Dermis blood vessel endothelial cell (primary cell): ENCODE measurements at places on chromosomes 16 and 17. TPM values are rescaled to one million over a fixed set of nuclear protein-coding genes. Genes with fewer than 3 reads are reported as not detected.

GRCh38 chr17:3886776-3887175 is 6.1 kb downstream of the CAMKK1 start:
- peak; percentile 34 for DNase-seq

DNA sequence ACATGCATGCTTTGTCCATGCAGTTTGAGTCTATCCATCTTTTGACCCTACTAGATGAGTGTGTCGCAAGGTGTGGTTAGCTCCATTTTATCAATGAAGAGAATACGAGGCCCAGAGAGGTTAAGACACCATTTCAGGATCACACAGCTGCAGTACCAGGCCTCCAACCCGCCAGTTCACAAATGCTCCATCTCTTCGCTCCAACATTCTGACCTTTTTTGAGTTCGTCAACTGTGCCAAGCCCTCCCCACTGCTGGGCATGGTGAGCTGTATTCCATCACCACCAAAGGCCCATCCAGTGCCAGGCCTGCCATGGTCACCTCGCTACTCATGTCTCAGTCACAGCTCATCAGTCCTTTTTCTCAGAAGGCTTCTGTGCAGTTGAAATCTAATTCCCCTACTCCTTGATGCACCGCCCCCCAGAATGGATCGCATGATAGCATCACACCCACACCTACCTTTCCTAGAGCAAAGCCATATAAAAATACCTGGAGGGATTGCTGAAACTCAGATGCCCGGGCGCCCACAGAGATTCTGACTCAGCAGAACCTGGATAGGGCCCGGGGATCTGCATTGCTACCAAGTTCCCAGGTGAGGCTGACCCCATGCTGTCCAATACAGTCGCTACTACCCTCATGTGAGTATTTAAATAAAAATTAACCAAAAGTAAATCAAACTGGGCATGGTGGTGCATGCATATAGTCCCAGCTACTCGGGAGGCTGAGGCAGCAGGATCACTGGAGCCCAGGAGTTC is 38.0 kb downstream of the ZNF423 start:
- DNase-seq = no peak

GRCh38 chr17:15651583-15652110 is 32.1 kb upstream of the FBXW10B start:
- DNase-seq = peak; percentile 98

DNA sequence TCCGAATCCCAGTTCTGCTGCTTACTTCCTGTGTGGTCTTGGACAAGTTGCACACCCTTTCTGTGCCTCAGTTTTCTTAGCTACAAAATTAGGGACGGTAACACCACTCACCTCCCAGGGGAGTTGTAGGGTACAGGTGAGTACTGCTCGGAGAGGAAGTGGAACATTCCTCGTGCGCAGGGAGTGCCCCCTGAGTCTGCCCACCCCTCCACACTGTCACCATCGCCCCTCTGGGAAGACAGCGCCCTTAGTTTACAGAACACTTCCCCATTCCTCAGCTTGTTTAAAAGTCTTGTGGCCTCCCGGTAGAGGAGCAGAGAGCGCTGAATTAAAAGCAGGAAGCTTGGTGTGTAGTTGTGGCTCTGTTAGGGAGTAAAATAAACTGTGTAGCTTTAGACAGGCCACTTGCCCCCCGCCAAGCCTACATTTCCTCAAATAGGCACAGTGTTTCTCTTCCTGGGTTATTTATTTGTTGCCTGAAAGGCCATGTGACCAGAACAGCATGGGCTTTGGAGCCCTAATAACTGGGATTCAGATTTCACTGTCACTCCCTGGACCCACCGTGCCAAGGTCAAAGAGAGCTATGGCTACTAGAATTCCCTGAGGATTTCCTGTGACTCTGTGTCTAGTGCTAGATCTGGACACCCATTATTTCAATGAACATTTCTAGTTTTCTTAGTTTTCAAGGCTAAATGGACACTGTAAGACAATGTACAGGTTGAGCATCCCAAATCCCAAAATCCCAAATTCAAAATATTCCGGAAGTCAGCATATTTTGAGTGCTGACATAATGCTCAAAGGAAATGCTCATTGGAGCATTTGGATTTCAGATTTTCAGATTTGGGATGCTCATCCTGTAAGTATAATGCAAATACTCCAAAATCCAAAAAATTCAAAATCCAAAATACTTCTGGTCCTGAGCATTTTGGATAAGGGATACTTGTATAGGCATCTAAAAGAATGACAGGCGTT is 372.5 kb downstream of the SNX29 start:
- DNase-seq = no peak

NOTUM gene
- total RNA-seq = 0.09 TPM in 1 of 2 replicates, not detected in the other

DNA sequence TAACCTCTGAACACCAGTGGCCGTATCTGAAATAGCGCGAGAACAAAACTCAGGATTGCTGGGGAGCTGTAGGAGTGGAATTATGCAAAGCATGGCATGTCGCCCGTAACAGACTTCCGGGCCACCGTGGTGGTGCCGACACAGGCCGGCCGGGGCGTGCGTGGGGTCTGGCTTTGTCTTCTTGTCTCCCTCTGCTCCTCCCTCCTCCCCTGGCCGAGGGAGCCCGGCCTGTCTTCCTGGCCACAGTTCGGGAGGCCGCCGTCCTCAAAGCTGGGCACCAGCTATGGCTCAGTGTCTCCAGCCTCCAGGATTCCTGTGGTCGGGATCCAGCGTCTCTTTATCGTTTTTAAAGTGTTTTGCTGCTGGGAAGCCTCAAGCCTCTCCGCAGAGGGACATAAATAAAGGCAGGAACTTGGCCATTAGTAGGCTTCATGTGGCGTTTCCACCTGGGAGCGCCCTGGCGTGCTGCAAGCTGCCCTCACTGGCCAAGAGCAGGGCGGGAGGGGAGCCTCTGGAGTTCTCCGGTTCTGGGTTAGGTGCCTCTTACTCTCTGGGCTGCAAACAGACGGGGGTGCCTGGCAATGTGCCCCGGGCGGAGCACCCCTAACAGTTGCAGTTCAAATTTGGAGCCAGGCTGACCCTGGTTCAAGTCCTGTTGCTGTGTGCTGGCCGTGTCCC is 22.0 kb upstream of the NPTX1 start:
- DNase-seq = no peak

DNA sequence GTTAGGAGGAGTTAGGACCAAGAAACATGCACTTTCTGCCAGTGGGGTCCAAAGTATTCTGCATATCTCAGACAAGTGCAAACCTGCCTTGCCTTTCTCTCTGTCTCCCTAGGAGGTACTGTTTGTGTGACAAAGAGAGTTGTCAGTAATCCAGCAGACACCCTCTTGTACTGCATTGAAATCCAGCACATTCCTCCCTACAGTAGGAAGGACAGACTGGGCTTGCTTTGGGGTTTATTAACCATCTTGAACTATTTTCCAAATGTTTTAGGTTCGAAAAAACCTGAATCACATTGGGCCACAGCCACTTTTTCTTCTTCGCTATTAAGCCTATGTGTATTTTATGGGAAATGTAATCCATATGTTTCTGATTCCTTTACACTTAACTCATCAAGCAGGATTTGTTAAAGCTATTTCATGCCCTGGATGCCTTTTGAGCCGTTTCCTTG is 204.2 kb upstream of the KCNJ16 start:
- DNase-seq = no peak

DNA sequence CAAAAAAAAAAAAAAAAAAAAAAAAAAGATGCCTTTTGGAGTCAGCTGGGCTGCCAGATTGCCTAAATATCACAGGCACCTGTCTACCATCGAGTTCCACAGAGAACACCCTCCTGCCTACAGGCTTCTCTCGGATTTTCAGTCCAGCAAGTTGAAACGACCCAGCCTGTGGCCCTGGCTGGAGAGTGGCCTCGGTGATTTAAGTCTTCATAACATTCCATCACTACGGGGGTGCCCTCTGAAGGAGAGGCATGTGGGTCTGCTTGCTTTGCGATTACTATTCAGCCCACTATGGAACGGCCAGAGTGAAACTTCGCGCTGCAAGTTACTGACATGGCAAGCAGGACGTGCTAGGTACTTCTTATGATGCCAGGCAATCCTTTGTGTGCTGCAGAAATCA is 42.8 kb downstream of the MARCHF10 start:
- no peak for DNase-seq

DNA sequence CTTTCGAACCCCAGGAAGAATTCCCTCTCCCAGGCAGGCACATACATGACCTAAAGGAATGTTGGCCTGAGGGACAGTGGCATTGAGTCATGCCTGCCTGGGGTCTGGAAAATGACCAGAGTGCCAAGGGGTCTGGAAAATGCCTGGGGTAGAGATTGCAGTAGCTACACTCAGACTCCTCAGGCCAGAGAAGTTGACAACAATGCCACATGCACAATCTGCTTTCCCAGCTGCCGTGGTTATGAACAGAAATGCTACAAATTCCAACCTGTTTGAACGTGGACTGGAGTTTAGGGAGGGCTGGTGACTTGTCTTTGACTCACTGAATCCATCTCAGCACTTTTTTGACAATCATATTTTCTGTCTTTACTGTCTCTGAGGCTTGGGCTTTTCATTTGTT is 250.0 kb downstream of the ABCC12 start:
- no peak for DNase-seq

SEPTIN12 gene
- total RNA-seq = not detected in 2 replicates

ZNF205 gene
- total RNA-seq = 26.2 and 30.2 TPM in 2 replicates

- DNase-seq = no peak
Measured at GRCh38 chr16:14362774-14363371, 267.2 kb downstream of the PARN start.

TEDC2 gene
- total RNA-seq = 6.3 and 7.0 TPM in 2 replicates

GRCh38 chr17:81435652-81436293 is 40.5 kb downstream of the BAHCC1 start:
- no peak for DNase-seq

DNA sequence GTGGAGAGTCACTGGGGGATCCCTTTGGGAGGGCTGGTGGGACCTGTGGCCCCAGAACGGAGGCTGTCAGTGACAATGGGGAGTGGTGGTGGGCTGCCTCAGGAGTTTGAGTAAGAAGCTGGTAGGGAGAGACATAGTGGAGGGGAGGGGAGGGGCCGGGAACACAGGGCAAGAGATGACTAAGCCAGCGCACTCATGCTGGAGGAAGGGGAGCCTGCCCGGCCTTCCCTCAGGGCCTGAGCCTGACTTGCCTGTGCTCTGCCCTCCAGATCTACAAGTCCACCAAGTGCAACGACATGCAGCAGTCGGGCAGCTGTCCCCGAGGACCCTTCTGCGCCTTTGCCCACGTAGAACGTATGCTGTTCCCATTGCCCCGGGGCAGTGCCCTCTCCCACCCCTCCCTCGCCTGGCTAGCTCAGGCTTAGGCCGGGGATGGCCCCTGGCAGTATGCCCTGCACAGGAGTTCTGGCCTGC is 29.3 kb downstream of the UNC13D start:
- peak; percentile 79 for DNase-seq

GRCh38 chr16:69123910-69124309 is 8.5 kb downstream of the CHTF8 start:
- DNase-seq = peak; percentile 83

SCARF1 gene
- total RNA-seq = 172 and 200 TPM in 2 replicates

DNA sequence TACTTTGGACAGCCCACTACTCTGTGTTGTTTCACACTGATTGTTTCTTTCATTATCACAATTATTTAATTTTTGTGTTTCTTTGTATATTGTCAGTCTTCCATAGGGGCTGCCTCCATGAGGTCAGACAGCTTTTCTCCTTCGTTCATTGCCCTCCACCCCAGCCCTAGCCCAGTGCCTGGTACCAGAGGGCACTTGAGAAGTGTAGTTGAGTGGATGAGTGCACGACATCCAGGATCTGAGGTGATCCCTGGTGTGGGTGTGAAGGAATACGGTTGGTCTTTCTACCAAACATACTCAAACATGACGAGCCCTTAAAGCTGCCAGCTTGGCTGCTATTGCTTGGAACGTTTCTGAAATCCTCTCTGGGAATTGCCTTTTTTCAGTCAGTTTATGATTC is 37.9 kb downstream of the DHRS7B start:
- DNase-seq = no peak

- no peak for DNase-seq
Measured at GRCh38 chr17:75344666-75345065, 55.4 kb upstream of the SLC25A19 start.

DNA sequence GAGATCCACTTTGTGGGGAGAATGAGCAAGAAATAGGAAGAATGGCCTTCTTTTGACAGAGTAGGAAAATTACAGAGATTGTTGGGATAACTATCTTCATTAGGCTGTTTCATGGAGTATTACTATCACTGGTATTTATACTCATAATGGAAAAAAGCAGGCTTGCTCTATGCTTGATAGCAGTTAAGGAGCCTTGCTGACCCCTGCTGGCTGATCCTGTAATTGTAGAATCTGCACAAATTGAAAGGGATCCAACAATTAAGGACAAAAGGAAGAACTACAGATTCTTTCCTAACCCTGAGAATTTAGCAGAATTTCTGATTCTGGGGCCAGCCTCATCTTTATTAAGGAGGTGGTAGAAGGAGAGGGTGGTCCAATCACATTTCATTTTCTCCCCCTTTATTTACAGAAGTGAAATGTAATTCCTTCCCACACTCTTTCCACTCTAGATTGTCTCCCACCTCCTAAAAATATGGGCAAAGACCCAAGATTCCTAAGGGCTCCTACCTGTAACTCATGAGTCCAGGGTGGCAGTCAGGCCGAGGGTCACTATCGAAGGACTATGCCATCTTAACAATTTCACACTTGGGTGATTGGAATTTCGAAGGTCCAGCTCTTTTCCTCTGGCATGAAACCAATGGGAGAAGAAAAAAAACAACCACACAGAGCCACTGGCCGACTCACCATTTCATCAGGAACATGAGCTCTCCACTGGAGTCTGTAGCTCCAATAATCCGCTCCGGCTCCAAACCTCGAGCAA is 26.3 kb downstream of the NFE2L1 start:
- DNase-seq = peak; percentile 86

CRYBA1 gene
- not detected in 2 replicates for total RNA-seq

GRCh38 chr17:75647061-75647460 is 13.8 kb downstream of the SMIM5 start:
- no peak for DNase-seq

- DNase-seq = peak; percentile 69
Measured at GRCh38 chr16:75627851-75628250, 4.8 kb upstream of the ADAT1 start.

DNA sequence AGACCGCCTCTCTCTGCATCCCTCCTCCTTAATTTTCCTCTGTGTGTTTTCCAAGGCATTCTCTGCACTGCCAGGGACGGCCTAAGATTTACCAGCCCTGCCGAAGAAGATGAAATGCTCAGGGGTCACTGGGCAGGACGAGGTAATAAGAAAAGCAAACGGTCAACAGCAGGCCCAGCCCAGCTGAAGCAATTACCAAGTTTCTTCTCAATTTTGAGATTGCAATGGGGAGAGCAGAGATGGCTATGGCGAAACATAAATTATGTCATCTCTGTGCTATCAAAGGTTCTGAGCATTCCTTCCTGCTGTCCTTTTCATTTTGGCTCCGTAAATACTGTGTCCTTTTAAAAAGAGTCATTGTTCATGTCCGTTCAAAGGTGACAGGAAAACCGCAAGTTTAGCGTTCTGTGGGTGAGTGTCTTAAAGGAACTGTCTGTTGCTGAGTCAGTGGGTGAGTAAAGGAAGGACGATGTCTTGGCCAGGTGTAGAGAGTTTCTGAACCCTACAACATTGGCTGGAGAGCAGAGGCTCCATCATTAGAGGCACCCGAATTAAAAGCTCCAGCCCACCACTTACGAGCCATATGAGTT is 753.9 kb upstream of the EEF2KMT start:
- no peak for DNase-seq

SGCA gene
- total RNA-seq = not detected in 2 replicates

- DNase-seq = no peak
Measured at GRCh38 chr16:1184980-1185379, 32.1 kb downstream of the CACNA1H start.
